ENCODE measurements at places on chromosomes 1 and 21.

- DNase-seq = no peak
Observed at GRCh38 chr1:153490272-153491051, 30.0 kb upstream of the S100A7 start.

DNA sequence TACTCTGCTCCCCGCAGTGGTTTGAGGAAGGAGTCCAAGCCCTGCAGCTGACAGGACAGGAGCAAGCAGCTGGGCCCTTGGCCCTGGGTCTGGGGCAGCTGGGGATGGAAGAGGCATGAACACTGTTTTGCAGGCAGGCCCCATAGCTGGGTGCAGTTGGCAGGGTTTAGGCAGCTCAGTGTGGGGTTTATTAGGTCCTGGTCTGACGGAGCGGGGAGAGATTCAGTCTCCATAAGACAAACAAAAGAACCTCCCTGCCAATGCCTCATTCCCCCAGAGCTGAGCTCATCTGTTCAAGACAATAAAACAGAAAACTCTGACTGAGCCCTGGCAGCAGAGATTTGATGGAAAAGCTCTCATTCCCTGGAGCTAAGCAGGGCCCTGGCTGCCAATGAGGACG is 37.3 kb downstream of the OLFML2B start:
- DNase-seq = no peak

GRCh38 chr1:32350785-32351398 is 11.4 kb downstream of the FAM229A start:
- no peak for DNase-seq

DNA sequence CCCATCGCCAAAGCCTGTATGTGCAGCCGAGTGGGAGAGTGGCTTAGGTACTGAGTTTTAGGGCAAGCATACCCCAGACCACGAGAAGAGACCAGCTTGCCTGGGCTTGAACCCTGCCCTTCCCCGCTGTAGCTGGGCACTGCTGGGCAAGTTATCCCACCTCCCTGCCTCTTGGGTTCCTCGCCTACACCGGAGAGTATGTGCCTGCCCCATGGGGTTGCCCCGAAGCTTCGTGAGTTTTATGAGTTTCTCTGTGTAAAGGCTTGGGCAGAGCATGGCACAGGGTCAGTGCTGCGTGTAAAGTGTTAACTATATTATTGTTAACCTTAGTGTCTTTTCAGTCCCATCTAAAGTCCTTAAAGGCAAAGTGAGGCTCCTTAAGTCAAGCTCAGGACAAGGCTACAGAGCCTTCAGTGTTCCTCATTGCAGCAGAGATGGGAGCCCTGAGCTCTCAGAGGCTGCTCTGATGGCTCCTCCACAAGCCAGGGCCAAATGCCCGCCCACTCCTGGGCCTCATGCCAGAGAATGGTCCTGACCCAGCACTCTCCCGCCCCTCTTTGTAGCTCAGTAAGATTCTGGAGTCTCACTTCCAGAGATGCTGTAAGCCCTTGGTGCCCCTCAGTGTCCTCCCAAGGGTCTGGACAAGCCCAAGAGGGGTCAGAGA is 37.0 kb upstream of the KCNA10 start:
- DNase-seq = no peak

DNA sequence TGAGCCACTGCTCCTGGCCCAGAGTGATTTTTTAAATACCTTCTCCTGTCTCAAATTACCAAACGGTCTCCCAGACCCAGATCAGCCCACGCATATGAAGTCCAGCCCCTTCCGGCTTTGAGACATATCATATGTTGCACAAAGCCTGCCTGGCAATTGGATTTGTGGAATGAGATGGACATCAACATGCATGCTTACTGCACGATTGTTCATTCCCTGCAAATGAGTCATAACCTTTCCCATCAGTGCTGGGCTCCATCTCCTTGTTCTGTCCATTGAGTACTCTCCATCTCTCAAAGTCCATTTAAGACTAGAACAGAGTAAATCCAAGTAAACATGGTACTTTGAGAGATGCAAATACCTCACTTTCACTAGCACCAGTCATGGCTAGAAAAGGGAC is 612.2 kb upstream of the USP24 start:
- DNase-seq = no peak

DNA sequence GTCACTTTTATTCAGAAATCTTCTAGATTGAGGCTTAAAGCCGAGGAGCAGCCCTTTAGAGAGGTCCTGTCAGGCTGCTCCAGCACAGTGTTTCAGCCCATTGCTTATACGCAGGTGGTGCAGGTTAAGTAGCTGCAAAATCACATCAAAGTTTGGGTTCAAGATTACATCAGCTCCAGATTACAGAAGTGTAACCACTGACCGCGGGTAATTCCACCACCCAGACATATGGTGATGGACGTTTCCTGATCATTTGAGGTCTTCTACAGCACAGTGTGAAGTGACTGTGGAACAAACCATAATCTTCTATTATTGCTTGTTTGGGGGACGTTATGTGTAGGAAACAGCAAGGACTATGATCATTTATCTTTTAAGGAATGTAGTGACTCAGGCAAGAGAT is 11.8 kb downstream of the C1orf115 start:
- no peak for DNase-seq

Measured in activated CD4-positive, alpha-beta T cell treated with anti-CD3 and anti-CD28 coated beads for 1 hour (primary cell).